ENCODE measurements at places on chromosomes 12 and 14.

DNA sequence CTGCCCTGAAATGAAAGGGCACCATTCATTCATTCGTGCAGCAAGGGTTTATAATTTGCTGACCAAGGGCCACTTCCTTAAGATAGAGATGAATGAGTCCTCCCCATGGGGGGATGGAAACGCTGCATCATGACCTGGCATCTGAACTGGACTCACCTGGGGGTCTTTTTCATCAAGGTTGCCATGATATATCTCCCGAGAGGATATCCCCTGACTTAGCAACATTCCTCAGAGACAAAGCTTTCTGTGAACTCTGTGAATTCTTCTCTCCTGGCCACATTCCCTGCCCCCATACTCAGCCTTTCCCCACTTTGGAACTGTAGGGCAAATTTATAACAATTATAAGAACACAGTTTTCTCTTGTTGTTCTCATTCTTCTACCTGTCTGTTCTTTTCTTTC, 30.8 kb downstream of the SRRM4 start:
- DNase-seq = no peak

DNA sequence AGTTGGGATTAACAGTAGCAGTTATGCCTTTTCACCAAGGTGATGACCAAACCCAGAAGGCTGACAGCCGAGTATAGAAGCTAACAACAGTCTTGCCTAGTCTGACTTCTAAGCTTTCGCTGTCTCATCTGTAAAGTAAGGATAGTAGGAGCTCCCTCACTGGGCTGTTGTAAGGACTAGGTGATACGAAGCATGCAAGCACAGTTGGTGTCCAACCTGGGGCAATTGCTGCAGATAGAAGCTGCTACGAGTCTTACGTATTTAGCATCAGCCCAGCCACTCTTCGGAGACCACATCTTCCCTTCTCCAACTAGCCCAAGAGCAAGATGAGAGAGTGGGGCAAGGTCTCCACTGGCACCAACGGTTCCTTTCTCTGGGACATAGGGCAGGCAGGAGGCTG, 6.0 kb downstream of the HAL start:
- DNase-seq = no peak

DNA sequence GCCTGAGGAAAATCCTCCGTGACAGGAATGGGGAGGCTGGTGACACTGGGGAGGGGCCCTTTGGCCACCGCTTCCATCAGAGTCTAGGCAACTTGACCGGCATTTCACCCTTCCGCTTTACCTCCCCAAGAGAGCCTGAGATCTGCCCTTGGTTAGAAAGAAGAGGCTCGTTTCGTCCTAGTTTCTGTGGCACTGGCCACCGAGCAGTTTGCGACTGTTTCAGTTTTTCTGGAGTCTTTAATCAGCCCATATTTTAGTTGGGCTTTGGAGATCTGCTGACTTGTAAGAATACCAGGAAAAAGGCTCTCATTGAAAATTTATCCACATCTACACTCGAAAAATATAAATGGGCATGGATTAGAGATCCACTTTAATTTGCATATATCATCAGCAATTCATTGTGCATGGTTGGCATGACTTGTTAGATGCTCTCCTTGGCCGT, 414 bp upstream of the ANKS1B start:
- no peak for DNase-seq

- DNase-seq = no peak
Measured at GRCh38 chr12:70853326-70853725, 67.2 kb downstream of the PTPRR start.

DNA sequence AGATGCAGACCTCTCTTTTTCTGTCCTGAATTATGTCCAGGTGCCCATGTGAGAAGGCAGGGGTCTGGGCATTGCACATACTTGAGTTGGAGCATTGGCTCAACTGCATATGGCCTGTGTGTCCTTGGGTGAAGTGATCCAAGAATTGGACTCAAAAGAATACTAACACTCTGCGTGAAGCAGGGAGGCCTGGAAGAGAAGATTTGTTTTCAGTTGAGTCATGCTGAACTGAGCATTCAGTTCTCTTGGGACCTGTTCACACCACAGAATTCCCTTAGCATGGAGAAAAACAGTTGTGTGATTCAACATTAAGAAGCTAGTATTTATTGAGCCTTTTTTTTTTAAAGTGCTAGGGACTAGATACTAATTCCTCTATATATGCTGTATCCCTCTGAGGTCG, 164.7 kb upstream of the TBX3 start:
- DNase-seq = no peak

DNA sequence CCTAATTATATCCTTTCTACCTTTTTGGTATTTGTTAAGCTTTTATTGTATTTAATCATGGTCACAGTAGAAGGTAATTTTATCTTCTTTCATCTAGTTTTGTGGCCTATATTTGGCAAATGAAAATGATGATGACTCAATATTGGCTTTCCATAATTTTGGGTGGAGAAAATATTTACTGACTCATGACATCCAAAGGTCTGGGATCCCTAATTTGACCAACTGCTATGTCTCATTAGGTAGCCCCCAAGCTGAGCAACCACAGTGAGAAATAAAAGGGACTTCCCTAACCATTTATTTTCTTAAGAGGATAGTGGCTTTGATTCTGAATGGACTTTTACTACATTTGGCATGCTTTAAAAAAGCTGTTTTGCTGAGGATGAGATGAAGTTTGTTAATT, 289.5 kb downstream of the RMST start:
- no peak for DNase-seq

DNA sequence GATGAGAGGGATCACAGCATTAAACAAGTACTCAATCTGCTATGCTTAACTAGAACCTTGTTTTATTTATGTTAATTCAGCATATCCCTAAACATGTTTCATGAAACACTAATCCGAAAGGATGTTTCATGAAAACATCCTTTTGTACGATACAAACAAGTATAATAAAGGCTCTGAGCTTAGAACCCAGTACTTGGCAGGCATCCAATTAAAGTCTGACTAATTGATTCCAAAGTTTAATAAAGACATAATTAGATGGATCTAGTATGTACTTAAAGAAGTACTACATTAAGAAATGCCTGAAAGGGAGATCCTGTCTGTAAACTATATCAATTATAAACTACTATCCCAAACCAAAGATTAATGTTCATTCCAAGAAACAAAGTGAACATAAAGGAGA, 51.8 kb downstream of the SCAF11 start:
- DNase-seq = no peak

- DNase-seq = no peak
Measured at GRCh38 chr12:113436586-113436985, 14.4 kb downstream of the SDSL start.

DNA sequence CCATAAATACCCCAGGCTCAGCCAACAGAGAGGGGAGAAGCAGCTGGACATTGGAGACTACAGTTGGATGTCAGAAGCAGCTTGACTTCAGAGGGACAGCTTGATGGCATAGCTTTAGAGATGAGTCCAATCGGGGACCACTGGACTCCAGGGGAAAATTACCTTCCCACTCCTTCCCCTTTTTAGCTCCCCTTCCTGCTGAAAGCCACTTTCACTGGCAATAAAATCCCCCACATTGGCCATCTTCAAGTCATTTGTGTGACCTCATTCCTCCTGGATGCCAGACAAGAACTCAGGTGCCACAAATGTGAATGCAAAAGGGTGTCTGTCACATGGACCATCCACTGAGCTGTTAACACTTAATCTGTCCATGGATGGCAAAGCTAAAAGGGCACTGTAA, 184.2 kb downstream of the CHST11 start:
- no peak for DNase-seq

GRCh38 chr14:71533390-71533789, 398.8 kb upstream of the RGS6 start:
- DNase-seq = no peak

- no peak for DNase-seq
Measured at GRCh38 chr14:52878469-52878868, 72.4 kb downstream of the FERMT2 start.

- no peak for DNase-seq
Measured at GRCh38 chr12:93954166-93955112, 193.9 kb upstream of the PLXNC1 start.

DNA sequence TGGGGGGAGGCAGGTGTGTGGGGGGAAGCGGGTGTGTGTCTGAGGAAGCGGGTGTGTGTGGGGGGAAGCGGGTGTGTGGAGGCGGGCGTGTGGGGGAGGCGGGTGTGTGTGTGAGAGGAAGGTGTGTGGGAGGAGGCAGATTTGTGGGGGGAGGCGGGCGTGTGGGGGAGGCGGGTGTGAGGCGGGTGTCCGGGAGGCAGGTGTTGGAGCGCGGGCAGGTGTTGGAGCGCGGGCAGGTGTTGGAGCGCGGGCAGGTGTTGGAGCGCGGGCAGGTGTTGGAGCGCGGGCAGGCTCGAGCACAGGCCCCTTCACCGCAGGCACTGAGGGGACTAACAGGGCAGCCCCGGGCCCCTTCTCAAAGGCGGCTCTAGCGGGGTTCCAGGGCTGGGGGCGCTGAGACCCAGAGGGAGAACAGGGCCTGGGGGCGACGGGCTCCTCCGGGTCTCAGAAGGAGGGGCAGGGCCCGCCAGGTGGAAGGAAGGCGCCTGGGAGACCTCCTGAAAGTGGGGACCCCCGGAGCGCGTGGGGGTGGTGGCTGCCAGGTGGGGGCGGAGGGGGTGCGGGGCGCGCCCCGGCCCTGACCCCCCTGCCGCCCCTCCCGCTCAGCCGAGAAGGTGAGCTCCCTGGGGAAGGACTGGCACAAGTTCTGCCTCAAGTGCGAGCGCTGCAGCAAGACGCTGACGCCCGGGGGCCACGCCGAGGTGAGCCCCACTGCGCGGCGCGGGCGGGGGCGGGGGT, 3.2 kb downstream of the CRIP2 start:
- DNase-seq = no peak

- no peak for DNase-seq
Measured at GRCh38 chr12:3123729-3124128, 46.5 kb downstream of the TSPAN9 start.

GRCh38 chr12:66044731-66045130, 85.8 kb downstream of the LLPH start:
- DNase-seq = no peak

- DNase-seq = no peak
Measured at GRCh38 chr12:47860873-47861272, 41.2 kb upstream of the HDAC7 start.

- no peak for DNase-seq
Measured at GRCh38 chr14:36791402-36791801, 129.7 kb downstream of the PAX9 start.

- DNase-seq = no peak
Measured at GRCh38 chr12:99137124-99137855, 492.2 kb downstream of the APAF1 start.

- no peak for DNase-seq
Measured at GRCh38 chr14:89182326-89182725, 234.7 kb downstream of the FOXN3 start.

- DNase-seq = no peak
Measured at GRCh38 chr12:84463741-84464495, 448.7 kb downstream of the SLC6A15 start.

GRCh38 chr14:98022541-98023520, 1225.6 kb downstream of the VRK1 start:
- DNase-seq = no peak

- no peak for DNase-seq
Measured at GRCh38 chr14:20798318-20798717, 4.3 kb downstream of the RNASE1 start.
